ENCODE measurements at places on chromosomes 12 and 14.

DNA sequence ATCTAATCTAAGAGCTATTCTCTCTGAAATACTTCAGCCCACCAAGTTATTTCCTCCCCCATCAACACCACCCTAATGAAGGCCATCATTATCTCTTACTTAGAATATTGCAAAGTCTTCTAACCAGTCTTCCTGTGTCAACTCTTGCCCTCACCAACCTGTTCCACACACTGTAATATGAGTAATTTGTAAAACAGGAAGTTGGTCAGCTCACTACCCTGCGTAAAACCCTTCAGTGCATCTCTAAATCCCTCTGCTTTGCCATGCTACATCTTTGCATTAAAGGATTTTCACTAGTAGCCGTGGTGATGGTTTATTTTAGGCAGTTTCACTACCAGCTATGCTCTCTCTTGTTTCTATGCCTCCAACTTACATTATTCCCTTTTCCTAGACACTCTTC, 70.0 kb downstream of the KIF21A start:
- no peak for DNase-seq

GRCh38 chr12:105440037-105440664, 109.7 kb downstream of the C12orf75 start:
- no peak for DNase-seq

- DNase-seq = no peak
Observed at GRCh38 chr12:79532907-79533288, 157.9 kb downstream of the PAWR start.

GRCh38 chr12:94099632-94100031, 48.7 kb upstream of the PLXNC1 start:
- no peak for DNase-seq

All from vagina (tissue), 2 donors.